Left forelimb (tissue), 1 donor: ENCODE measurements at places on chromosomes 3 and 15.

DNA sequence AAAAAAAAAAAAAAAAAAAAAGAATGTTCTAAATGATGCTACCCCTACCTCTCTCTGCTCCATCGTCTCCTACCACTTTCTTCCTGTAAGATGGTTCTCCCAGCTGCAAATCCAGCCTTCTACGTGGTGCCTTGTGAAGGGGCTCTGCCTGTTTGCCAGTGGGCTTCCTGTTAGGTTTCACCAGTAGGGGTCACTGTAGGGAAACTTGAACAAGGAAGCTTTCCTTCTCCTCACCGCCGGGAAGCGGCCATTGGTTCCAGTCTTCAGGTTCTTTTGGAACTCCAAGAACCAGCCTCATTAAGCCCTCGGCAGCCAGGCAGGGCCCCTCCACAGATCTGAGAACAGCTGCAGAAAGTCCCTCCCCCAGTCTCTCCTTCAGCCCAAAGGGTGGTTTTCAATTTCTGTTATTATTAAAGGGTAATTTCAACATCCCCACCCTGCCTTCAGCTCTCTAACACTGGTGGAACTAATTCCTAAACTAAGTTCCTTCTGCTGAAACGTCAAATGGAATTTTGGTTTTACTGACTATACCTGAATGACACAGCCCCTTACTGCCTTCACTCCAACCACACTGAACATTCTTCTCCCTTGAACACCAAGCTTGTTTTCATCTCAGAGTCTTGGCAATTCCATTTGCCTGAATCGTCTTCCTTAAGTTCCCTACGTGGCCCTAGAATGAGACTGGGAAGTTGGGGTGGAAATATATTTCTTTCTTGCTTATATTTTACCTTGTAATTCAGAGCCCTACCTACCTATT, 13.5 kb downstream of the MCCC1 start:
- DNase-seq, result no peak

DNA sequence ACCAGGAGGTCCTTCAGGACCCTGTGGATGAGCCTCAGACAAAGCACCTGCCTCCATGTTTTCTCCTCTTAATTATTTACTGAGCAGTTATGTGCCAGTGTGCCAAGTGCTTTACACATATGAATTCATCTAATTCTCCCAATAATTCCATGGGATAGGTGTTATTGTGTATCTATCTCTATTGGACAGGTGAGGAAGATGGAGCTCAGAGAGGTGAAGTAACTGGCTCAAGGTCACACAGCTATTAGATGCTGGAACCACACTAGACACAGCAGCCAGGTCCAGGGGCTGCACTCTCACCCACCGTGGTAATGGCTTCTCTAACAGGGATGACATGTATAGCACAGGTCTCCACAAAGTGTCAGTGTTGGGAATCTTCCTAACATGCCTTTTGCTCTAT, 70.2 kb downstream of the TLE3 start:
- no peak for DNase-seq

GRCh38 chr3:72453706-72454105, 394.5 kb downstream of the SHQ1 start:
- no peak for DNase-seq

DNA sequence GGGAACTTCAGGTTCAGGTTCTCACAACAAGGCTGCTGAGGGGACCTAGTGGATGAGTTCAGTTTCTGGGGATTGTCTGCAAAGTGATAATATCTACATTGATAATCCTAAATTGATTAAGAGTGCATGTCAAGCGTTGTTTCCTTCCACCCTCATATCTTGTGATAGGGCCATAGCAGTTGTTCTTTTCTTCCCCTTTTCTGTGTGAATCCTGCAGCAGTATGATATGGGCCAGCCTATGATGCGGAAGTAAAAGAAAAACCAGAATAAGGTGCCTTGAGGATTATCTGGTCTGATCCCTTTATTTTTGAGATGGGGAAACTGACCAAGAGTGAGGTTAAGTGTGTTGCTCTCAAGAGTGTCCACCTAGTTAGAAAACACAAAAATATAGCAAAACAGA, 86.2 kb downstream of the MITF start:
- DNase-seq, result no peak

DNA sequence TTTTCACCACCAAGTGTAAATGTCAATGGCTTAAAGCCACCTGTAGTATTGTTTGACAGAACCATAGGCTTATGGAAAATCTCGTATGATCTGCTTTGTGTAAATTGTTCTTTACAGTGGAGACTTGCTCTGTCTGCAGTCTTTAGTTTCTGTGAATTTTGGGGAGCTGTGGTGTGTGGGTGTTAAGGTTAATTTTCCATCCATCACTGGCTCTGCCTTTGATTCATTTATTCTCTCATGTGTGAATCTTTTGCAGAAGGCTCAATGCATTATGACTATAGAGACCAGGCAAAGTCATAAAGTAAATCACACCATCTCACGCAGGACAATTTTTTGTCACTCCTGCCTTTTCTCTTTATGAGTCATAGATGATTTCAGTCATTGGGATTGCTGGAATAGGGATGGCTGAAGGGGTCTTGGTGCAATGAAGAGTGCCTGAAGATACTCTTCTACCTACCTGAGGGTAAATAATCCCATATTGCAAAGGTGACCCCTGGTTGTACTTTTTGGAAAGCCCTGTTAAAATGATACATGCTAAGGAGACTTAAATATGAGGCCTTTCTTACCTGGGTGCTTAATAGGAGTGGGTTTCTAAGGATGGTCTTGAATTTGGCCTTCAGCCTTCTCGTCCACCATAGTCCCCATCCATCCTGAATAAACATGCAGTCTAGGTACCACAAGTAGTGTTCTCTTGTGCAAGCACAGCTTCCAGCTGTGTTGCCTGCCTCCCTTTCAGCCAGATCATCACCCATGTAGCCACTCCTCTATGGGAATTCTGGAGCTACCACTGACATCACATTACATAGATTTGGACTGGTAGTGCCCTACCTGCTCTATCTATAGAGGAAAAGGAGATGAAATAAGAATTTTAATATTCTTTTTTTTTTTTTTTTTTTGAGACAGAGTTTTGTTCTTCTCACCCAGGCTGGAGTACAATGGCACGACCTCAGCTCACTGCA, 14.3 kb downstream of the TGFBR2 start:
- DNase-seq, result no peak

GRCh38 chr3:147960786-147961185, 551.6 kb downstream of the ZIC1 start:
- DNase-seq, result no peak

DNA sequence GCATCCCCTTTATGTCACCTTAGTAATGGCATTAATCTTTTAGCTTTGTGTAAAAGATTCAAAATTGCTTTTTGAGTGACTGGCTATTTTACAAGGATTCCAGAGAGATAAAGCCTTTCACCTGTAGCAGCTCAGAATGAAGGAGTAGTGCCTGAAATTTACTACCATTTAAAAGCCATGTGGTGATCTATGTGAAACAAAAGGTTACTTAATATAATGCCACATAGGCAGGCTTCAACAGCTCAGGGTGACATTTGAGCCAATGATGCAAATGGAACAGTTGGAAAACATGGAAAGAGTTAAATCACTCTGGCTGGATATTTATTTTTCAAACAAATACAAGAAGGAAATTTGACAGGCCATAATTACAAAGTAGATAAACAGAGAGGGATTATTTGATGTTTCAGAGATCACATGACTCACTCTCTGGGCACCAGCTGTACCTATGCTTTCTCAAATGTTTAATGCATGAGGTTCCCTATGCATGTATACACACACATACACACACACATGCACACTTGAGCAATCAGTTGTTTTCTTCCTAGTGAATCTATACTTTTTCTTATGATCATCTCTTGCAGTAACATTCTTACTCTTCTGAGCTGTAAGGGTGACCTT, 171.5 kb downstream of the ZMAT3 start:
- no peak for DNase-seq

DNA sequence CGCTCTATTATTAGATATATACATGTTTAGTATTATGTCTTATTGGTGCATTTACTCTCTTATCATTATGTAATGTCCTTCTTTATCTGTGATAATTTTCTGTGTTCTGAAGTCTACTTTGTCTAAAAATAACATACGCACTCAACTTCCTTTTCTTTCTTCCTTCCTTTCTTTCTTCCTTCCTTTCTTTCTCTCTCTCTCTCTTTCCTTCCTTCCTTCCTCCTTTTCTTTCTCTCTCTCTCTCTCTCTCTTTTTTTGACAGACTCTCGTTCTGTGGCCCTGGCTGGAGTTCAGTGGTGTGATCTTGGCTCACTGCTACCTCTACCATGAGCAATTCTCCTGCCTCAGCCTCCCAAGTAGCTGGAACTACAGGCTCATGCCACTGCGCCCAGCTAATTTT, 15.2 kb downstream of the ADIPOQ start:
- DNase-seq, result no peak

DNA sequence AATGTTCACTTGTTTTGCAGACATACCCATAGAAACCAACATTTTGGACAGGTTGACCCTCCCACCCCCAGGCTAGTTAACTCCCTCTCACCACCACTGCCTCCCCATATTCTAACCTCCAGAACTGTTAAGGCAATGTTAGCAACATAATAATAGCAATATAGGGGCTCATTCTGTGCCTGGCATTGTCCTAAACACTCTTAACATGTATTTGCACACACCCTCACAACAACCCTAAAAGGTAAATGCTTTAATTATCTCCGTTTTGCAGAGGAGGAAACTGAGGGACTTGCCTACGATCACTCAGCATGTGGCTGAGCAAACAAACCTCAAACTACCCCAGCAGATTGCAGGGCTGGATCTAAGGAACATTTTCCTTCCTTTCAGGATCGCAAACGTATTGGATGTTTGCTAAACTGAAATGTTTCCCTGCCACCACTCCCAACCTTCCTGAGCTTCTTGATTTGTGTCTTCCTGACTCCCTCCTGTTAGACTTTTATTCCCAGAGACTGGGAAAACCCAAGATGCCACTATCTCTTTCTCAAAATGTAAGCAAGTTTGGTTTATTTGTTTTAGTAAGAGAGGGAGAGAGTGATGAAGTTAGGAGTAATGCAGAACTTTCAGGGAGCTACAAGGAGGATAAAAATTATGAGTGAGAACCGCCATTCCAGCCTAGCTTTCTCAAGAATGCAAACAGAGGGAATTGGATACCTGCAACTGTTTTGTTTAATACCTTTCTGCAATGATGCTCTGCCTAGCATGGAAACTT, 1.3 kb downstream of the SCG5 start:
- no peak for DNase-seq

DNA sequence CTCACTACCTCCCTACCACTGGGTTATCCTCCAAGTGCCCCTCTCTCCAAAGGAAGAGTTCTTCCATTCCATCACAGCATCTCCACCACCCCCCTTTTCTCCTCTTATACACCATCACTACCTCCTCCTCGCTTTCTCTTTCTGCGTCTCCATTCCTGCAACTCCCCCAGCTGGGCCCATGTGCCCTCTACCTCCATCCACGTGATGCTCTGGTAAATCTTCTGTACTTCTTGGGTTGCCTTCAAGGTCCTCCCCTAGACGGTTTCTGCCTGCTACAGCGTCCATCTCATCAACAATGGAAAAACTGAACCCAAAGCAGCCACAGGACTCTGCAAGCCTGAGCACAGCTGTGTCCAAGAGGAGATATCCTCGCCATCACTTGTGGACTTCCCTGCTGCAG, 129.5 kb upstream of the SLCO3A1 start:
- no peak for DNase-seq

GRCh38 chr3:52144034-52144795, 10.0 kb downstream of the POC1A start:
- DNase-seq, result peak; percentile 92

DNA sequence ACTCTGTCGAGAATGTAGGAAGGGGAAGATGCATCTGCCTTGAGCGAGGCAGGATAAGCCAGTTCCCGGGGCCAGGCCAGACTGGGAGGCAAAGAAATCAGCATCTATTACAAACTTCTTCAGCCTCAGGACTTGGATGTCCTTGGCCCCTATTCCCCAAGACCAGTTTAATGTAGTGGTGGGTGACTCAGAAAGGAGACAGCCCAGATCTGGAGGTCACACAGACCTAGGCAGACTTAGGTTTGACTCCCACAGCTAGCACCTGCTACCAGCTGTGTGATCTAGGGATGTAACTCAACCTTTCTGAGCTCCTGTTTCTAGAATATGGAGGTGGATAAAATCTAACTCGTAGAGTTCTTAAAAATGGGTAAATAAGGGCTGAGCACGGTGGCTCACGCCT, 409.5 kb upstream of the PROK2 start:
- no peak for DNase-seq

- DNase-seq, result no peak
These were observed 68.1 kb upstream of the DLG1 start for GRCh38 chr3:197366301-197367044.

DNA sequence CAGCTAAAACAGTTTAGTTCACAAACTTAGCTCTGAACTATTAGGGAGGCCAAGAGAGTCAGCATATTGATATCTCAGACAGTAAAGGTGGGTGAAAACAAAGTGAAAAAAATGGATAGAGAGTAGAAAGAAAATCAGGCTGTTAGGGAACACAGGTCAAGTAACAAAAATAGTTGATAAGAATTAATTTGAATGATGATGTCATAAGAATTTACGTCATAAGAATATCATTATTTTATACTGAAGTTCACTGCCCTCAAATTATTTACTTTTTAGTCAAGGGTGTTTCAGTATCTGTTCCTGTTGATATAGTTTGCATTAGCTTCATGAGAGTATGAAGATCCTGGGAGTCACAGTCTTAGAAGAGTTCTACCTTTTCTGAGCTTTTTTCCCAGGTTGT, 1134.6 kb downstream of the SI start:
- DNase-seq, result no peak
